CD4-positive, alpha-beta T cell treated with Interleukin-17A for 4 hours (primary cell): ENCODE measurements at places on chromosomes 6 and 20.

DNA sequence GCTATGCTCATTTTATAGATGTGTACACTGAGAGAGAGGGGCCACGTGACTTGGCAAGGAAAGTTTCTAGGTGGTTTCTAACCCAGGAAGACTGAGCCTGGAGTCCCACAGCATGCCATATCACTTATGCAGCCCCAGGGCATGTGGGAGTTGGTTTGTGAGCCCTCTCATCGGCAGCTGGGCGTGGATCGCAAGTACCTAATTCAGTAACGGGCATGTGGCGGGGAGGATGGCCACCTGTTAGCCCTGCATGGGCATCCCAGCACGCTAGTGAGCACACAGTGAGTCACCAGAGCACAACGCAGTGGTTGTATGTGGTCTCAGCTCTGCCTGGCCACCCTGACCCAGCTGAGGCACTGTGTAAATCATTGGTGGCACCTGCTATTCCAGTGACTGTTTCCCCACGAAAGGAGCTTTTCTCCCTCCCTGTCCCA lies 88.3 kb downstream of the NINL start:
- DNase-seq: no peak

GRCh38 chr6:155232848-155233247 lies 31.0 kb upstream of the CLDN20 start:
- no peak for DNase-seq

- no peak for DNase-seq
Observed at GRCh38 chr6:12096342-12096741, 84.2 kb downstream of the HIVEP1 start.

DNA sequence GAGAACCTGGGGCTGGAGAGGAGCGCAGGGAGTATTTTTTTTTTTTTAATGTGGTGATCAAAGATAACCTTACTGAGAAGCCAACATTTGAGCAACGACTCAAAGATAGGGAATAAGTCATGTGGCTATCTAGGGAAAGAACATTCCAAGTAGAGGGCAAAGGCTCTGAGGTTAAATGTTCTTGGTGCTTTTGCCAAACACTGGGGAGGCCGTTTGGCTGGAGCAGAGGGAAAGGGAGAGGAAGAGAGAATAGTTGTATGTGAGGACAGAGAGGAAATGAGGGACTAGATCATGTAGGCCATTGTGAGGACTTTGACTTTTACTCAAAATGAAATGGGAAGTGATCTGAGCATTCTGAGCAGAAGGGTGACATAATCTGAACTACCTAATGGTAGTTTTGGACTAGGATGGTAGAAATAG lies 27.8 kb downstream of the ACSS2 start:
- no peak for DNase-seq

GRCh38 chr6:119829006-119829405 lies 479.4 kb upstream of the MAN1A1 start:
- no peak for DNase-seq

- no peak for DNase-seq
Observed at GRCh38 chr20:3364323-3365013, 43.0 kb downstream of the DNAAF9 start.

- no peak for DNase-seq
Observed at GRCh38 chr6:154768280-154768679, 35.1 kb downstream of the SCAF8 start.

GRCh38 chr20:36331209-36331608 lies 25.1 kb downstream of the DLGAP4 start:
- DNase-seq: no peak

- DNase-seq: no peak
Observed at GRCh38 chr6:10962673-10963072, 75.8 kb downstream of the SYCP2L start.

DNA sequence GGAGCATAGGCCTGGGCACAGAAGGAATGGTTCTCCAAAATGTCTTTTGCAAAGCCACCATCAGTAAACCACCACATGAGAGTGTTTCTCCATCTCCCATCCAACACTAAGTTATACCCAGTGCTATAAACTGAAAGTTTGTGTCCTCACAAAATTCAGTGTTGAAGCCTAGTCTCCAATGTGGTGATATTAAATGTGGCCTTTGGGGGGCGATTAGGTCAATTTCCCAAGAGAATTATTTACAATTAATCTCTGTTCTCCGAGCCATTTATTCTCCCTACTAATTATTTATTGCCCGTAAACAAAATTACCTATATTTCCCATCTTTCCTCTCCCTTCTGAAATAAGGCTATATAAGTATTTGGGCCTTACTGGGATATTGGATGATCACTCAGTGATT lies 26.1 kb downstream of the OR2B2 start:
- no peak for DNase-seq

- no peak for DNase-seq
Observed at GRCh38 chr6:72861059-72861458, 239.2 kb downstream of the KCNQ5 start.

GRCh38 chr6:71345476-71346333 lies 57.1 kb downstream of the OGFRL1 start:
- no peak for DNase-seq

GRCh38 chr6:152223636-152224035 lies 413.5 kb downstream of the SYNE1 start:
- no peak for DNase-seq

GRCh38 chr6:121940728-121941127 lies 458.7 kb upstream of the HSF2 start:
- DNase-seq: no peak

DNA sequence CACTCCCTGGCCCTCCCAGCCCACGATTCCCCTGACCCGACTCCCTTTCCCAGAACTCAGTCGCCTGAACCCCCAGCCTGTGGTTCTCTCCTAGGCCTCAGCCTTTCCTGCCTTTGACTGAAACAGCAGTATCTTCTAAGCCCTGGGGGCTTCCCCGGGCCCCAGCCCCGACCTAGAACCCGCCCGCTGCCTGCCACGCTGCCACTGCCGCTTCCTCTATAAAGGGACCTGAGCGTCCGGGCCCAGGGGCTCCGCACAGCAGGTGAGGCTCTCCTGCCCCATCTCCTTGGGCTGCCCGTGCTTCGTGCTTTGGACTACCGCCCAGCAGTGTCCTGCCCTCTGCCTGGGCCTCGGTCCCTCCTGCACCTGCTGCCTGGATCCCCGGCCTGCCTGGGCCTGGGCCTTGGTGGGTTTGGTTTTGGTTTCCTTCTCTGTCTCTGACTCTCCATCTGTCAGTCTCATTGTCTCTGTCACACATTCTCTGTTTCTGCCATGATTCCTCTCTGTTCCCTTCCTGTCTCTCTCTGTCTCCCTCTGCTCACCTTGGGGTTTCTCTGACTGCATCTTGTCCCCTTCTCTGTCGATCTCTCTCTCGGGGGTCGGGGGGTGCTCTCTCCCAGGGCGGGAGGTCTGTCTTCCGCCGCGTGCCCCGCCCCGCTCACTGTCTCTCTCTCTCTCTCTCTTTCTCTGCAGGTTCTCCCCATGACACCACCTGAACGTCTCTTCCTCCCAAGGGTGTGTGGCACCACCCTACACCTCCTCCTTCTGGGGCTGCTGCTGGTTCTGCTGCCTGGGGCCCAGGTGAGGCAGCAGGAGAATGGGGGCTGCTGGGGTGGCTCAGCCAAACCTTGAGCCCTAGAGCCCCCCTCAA lies at the start of gene LTA:
Gene LTA, plus strand, starts transcription at position 249 of the 871 bp plus-strand sequence. Its CDS starts 454 bp downstream, at position 703.
- peak; percentile 75 for DNase-seq

GRCh38 chr6:11200356-11200755 lies 32.1 kb downstream of the NEDD9 start:
- DNase-seq: no peak

DNA sequence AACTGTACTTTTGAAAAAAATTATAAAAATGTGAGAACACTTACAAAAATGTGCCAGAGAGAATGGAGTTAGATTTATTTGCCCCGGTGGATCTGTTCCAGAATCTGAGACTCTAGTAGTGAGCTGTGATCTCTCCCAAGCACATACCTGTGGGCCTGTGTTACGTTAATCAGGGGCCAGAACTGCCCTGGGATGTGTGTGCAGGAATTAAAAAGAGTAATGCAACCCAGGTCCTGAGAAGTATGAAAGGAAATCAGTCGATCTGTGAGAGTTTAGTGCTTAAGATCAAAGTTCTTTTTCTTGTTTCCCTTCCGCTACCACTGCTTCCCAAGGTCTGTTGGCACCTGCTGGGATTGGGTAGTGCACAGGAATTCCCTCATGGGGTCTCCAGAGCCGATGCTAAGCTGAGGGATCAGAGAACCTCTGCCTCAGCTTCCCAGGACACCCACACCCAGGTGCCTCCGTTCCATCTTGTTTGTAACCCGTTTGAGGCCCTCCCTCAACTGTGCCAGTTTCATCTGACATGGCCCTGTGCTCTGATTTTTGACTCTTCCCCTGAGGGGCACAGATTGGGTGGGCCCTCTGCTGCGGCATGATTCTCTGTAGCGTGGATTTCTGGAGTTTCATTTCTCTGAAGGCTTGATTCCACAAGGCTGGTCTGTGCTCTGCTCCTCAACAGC lies 87.7 kb downstream of the RREB1 start:
- no peak for DNase-seq

- DNase-seq: no peak
Observed at GRCh38 chr6:83948851-83949250, 84.7 kb upstream of the MRAP2 start.

DNA sequence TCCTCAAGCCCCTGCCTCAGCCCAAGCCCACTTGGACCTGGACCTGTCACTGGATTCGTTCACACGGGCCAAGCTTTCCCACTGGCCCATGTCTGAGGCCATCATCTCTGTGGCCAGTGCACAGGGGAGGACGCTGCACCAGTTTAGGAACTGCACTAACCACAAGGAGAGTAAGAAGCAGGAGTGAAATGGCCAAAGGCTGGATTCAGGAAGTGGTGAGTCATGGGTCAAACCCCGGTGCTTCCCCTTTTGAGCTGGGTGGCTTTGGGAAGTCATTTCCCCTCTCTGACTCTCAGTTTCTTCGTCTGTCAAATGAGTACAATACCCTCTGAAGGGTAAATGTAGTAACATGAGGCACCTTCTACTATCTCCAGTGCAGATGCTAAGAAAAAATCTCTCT lies 87.9 kb downstream of the CD40 start:
- DNase-seq: no peak
